Natural killer cell (primary cell): ENCODE measurements at places on chromosomes 5 and 9.

DNA sequence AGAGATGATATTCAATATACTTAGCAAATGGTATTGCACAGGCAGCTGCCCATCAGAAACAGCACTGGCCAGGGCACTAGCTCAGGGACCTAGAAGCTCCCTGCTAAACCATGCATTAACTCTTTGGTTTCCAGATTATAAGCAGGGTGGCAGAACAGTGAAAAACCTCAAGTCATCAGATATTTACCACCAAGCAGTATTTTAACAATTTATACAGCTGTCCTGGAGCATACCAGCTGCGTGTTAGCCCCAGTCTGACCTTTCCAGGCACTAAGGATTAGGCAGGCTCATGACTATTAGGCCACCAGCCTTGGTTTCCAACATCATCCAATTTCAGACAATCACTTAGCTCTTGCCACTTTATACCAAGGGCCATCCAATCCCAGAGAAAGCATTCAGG is 326.5 kb downstream of the CAAP1 start:
- DNase-seq, result no peak

DNA sequence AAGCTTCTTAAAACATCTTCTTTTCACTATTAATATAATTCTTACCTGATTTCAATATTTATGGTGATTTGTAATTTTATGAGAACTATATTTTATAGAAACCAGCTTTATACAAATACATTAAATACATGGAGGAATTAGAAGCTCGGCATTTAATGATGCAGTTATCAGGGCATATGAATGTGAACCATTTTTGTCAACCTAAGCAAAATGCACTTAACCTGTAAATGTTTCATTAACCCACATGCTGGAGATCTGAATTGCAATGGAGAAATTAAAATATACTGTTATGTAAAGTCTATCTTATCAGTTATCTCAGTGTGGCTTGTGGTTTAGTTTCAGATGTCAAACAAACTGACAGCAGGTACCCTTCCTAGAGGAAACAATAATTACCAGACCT is 63.2 kb upstream of the CDH12 start:
- no peak for DNase-seq

DNA sequence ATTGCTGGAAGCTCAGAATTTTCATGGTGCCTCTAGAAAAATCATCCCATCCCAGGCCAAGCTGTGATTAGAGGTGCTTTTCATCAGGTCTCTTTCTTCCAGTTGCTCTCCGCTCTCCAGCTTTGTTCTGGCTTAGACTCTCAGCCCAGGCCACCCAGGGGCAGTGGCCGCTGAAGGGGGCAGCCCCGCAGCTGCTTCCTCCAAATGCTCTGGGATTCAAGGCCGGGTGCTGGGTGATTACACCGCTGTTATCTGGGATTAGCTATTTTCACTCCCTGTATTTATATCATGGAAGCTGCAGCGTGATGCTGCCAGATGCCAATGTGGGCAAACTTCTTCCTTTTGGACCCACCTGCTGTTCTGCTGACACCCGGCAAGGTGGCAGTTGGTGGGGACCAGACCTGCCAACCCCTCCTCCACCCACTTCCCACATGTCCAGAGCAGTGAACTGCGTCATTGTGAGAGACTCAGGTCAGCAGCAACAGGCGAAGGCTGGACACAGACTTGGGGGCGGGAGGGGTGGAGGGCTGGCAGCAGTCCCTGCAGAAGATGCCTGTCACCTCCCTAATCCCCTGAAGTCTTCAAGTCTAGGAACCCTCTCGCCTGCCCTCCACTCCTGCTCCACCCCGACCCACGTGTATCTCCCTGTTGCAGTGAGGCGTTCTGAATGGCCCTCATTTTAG is 33.9 kb upstream of the NKX2-5 start:
- no peak for DNase-seq

DNA sequence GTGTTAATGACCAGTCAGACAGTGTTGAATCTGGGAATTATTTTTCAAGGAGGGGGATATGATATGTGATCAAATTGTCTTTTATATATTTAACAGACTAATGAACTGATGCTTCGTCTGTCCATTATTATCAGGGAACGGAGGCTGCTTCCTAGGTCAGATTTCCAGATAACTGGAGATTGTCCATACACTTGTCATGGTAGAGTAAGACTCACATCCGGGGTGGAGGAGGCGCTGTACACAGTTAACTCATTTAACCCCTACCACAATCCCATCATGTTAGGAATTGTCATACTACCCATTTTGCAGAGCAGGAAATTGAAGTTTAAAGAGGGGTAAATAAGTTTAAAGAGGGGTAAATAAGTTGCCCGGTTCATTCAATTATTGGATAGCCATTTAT is 55.9 kb downstream of the ARHGAP26 start:
- no peak for DNase-seq

DNA sequence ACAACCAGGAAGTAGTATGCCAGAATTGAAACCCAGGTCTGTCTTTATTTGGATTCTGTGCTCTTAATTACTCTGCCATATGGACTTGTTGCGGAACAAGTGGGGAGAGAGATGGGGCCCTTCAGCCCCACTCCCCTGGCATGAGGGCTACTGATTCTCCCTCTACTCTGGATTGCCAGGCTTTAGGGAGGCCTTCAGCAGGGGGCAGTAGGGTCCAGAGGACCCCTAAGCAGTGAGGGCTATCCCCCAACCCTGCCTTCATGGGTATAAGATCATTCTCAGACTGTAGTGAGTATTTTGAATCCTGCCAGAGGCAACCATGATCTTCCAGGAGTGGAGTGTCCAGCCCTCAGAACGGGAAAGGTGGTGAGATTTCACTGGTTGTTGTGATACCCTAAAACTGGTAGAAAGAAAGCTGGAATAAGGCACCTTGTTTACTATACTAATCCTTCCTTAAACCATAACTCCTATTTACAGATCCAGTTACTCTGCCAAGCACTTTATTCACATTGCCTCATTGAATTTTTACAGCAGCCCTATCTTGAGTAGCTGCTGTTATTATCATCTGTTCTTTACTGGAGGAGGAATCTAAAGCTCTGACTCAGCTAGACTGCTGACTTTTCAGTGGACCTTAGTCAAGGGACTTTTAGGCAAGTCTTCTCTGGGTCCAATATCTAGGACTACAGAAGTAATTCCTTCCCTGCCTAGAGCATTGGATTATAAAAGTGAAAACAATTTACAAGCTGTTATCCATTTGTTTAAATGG is 31.3 kb upstream of the LARP1 start:
- no peak for DNase-seq

DNA sequence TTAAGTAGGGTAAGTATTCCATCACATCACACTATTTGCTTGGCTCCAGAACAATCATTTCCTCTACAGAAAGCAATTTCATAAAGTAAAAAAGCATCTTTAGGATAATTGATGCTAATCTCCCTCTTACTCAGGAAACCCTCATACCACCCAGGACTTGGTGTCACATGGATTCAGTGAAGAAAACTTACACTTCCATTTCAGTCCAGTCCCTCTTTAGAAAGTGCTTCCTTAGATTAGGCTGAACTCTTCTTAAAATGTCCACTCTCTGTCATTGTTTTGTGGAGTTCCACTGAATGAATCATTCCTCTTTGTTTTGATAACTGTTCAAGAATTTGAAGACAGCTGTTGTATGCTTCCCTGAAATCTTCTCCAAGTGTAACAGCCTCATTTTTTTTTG is 144.0 kb upstream of the ZNF462 start:
- DNase-seq, result no peak

DNA sequence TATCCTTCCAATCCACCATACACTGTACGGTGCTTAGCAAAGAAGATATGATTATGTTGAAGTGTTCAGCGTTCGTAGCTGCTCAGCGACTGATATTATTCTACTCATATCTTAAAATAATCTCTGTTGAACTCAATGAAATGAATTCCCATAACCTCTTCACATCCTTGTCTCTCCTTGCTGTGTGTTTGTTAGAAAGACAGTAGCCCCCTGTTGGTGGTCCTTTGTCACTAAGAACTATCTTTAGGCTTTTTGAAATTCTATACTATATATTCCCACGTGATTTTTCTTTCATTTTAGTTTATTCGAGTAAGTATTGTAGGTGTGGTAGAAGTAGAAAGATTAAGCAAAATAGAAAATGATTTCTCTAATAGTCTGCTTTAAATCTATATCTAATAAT is 762.8 kb upstream of the WWC1 start:
- DNase-seq, result no peak

- no peak for DNase-seq
Observed at GRCh38 chr9:99666571-99666970, 155.1 kb upstream of the NR4A3 start.

GRCh38 chr9:34500623-34501267 is 22.0 kb downstream of the ENHO start:
- peak; percentile 82 for DNase-seq

GRCh38 chr5:143217804-143218160 is 185.7 kb downstream of the NR3C1 start:
- DNase-seq, result no peak

DNA sequence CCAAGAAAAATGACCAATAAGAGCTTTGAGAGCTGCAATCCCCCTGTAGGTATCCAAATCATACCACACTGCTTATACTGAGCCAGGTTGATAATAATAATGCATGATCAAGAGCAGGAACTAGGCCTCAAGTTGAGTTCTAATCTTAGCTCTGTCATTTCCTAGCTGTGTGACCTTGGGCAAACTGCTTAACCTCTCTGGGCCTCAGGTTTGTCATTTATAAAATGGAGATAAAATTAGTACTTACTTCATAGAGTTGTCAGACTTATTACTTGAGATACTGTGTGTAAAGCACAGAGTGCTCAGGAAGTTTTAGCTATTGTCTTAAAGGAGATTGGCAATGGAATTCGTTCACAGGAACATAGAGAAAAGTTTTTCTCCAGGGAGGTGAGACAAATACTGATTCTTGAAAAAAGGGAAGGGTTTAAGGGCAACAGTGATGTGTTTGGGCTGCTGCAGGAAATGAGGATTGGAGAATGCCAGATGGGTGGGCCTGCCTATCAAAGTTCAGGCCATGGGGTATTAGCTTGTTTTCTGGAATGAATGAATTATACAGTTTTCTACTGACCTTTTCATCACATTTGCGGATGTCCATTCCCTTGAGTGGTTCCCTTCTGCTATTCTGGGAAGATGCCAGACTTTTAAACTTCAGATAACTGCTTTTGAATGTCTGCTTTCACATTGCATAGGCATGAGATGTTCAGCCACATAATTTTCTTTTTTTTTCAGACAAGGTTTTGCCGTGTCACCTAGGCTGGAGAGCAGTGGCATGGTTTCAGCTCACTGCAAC is 10.2 kb upstream of the ATP6V0E1 start:
- DNase-seq, result no peak
